Memory B cell (primary cell): ENCODE measurements at places on chromosomes 16 and 17.

- DNase-seq = no peak
These were observed 54.1 kb downstream of the SMURF2 start for GRCh38 chr17:64607862-64608565.

GRCh38 chr16:57609541-57610401 lies 18.7 kb upstream of the ADGRG1 start:
- DNase-seq = peak; percentile 31

DNA sequence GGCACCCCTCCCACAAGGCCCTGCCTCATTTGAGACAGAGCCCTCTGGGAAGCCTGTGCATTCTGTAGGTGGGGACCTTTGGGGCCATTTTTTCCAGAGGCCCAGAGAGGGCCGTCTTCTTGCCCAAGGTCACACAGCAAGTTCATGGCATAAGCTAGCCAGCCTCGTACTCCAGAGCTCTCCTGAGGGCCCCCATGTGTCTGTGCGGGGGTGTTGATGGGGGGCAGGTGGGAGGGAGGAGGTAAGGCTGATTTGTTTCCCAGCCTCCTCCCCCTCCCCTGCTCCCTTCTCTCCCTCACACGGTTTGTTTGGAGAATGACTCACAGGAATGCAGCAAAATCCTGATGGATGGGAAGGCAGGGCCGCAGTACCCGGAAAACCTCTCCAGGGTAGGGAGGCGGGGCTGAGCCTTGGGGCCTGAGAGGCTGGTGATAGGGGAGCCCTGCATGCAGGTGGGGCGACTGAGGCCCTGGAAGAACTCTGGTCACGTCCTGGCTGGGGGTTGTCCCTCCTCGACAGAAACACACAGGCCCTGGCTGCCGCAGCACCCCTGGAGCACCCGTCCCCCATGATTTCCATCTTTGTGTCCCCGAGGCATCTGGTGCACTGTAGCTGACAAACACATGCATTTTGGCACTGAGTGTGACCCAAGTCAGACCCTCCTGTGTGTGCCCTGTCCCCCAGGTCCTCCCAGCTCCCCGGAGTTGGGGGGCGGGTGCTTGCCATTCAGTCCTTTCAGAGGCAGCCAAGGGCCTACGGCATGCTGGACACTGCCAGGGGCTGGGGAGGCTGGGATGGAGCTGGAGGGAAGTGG lies 29.7 kb downstream of the RAI1 start:
- DNase-seq = no peak

DNA sequence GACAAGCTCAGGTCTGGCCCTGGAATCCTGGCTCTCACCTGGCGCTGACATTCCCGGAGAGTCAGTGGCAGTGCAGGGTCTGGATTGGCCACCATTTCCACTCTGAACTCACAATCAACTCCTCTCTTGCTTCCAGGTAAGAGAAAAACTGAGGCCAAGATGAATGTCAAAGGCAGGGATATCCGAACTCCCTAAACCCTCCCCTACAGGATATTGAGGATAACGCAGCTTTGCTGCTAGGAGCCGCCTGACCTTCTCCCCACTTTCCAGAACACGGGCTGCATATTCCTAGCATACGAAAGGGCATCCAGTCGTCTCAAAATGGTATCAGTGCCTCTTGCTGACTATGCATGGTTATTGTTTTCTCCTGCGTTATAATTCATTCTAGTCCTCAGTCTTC lies 473.4 kb downstream of the SOX9 start:
- no peak for DNase-seq

- DNase-seq = no peak
These were observed 118.1 kb downstream of the ENGASE start for GRCh38 chr17:79192503-79193351.

DNA sequence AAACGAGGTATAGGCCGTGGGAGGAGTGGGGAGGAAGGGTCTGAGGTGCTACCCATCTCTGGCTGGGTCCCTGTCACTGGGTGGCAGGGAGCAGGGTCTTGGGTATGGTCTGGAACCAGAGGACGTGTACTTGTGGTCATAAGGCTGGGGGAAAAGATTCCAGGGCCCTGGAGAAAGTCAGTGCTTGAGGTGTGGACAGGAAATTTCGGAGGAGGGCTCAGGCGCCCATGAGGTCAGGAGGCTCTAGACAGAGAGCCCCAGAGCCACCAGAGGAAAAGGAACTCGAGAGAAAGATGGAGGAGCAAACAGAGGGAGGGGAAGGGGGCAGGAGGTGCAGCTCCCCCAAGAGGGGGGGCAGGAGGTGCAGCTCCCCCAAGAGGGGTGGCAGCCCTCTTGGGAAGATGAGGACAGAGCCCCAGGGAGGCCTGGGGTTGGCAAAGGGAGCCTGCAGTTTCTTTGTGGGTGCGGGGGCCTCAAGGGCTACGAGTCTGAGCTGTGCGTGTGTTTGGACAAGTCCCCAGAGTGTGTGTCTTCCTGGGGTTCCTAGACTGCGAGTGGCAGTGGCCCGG lies 683 bp upstream of the SLC7A6 start:
- DNase-seq = no peak

- DNase-seq = no peak
These were observed 73.5 kb downstream of the GTF3C1 start for GRCh38 chr16:27476240-27476639.

DNA sequence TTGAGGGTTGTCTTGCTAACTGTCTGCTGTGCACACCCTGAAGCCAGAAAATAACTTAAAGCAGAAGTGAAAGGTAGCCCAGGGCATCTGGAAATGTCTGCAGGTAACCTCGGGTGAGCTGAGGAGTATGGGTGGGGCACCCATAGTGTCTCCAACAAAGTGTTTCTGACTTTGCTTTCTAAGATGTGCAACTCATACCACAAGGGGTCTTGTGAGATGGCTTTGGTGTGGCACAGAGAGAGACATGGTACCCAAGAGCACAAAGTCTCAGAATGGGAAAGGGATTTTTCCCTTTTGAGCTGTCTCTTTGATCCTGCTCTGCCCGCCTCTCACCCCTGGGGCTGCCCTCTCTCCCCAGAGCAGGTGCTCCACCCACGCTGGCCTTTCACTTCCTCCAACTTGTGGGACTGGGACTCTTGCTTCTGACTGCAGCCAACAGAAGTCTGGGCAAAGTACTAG lies 6.9 kb downstream of the CHD9 start:
- DNase-seq = peak; percentile 55

GRCh38 chr17:15247891-15248529 lies 17.1 kb downstream of the PMP22 start:
- DNase-seq = no peak

DNA sequence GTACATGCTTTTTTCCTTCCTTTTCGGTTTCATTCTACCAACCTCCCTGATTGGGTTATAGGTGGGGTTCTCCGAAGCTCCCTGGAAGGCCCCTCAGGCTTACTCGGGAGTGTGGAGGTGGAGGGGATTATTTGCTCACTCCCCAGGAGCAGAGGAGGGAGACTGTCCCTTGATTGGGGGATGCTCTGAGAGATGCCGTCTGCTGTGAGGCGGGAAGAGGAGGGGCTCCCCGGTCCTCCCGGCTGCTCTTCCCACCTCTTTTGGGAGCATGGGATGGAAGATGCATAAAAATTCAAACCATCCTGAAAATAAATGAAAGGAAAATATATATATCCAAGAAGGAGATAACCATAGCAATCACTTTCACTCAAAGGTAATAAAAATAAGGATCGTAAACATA lies 16.1 kb upstream of the RPTOR start:
- DNase-seq = no peak

GRCh38 chr16:27365142-27366089 lies 36.6 kb upstream of the IL21R start:
- DNase-seq = no peak

DNA sequence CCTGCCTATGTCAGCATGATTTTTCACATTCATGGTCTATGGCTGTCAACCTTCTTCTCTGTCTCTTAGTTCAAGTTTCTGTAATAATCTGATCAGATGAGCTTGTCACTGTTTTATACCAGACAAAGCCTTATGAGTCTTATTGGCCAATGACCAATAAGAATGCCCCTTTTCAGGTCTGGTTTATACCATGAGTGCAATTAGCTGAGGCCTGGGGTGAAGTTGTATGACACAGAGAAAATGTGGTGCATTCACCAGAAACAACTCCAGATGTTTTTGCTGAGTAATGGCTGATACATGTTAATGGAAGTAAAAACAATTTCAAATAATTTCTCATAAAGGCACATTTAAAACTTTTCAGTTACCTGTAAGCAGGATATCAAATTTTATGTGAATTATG lies 218.6 kb upstream of the CDH8 start:
- DNase-seq = no peak

GRCh38 chr17:54009502-54009901 lies 186.8 kb downstream of the KIF2B start:
- DNase-seq = no peak

DNA sequence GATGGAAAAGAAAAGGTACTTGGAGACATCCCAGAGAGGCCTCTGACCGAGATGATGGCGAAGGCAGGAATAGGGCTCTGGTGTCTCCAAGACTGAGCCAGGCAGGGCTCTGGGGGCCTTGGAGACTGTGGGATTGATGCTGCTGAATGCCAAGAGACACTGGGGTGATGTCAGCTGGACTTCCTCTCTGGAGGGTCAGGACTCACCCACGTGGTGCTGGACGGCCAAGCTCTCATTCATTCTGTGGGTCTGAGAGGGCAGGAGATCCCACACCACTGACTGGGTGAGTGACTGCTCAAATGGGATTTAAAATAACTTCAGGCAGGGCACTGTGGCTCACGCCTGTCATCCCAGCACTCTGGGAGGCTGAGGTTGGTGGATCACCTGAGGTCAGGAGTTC lies 64.8 kb downstream of the NT5M start:
- no peak for DNase-seq

DNA sequence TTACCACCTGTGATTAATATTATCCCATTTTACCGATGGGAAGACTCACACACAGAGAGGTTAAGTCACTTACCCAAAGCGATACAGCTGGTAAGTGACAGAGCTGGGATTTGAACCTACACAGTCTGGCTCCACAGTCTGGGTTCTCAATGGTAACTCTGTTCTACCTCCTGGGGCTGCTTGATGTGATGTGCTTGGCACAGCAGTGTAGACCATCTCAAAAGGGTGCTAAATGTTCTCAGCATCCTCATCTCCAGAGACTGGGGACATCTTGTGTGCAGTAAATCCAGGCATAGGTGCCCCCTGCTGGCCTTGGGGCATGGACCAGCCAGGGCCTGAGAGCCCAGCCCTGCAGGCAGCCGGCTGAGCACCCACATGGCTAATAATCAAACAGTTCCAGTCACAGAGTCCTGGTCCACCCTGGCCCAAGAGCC lies 15.4 kb upstream of the KATNB1 start:
- DNase-seq = no peak

DNA sequence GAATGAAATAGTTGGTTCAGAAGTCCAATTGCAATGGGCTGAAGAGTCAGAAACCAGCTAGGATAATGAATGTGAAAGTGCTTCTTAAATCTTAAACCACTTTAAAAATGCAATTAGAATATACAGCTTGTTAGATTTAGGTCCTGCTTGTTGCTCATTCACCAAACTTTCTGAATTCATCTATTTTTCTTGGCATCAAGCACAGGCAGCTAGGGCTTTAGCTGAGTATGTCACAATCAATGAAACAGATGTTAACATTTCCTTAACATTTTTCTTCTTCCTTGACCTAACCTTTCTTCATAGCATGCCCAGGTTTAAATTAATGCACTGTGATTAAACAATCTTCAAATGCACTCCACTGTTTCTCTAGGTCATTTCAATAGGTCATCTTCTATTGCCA lies 14.4 kb downstream of the KIF2B start:
- DNase-seq = no peak

DNA sequence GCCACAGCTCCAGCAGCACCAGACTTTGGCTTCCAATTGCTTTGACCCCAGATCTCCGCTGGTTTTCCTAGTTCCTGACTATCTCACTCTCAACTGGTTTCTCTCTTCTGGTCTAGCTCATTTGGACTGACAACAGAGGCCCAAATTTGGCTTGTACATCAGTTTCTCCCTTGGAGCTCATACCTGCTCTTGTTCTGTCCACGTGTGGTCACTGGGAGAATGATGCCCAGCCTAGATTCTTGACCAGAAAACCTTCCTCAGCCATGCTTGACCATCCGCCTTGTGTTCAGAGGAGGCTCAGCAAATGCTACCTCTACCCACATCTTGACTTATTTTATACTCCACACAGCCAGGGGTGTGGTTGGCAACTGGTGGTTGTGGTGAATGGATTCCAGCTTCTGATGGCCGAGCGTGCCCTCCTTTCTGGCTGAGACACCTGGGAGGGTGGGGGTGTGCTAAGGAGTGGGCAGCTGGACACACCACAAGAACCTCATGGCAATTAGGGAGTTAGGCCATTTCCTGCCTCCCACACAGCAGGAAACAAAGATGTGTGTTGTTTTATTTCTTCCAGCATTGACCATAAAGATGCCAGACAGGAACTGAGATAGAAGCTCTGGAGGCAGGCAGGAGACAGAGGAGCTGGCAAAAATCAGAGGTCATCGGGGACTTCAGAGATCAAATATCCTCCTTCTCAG lies 93.8 kb upstream of the FAM20A start:
- DNase-seq = no peak

- no peak for DNase-seq
These were observed 44.2 kb downstream of the WDR45B start for GRCh38 chr17:82603981-82604448.

- DNase-seq = no peak
These were observed 2.0 kb downstream of the PITPNM3 start for GRCh38 chr17:6554342-6554741.

- peak; percentile 34 for DNase-seq
These were observed 396 bp downstream of the NFE2L1 start for GRCh38 chr17:48048384-48049126.

DNA sequence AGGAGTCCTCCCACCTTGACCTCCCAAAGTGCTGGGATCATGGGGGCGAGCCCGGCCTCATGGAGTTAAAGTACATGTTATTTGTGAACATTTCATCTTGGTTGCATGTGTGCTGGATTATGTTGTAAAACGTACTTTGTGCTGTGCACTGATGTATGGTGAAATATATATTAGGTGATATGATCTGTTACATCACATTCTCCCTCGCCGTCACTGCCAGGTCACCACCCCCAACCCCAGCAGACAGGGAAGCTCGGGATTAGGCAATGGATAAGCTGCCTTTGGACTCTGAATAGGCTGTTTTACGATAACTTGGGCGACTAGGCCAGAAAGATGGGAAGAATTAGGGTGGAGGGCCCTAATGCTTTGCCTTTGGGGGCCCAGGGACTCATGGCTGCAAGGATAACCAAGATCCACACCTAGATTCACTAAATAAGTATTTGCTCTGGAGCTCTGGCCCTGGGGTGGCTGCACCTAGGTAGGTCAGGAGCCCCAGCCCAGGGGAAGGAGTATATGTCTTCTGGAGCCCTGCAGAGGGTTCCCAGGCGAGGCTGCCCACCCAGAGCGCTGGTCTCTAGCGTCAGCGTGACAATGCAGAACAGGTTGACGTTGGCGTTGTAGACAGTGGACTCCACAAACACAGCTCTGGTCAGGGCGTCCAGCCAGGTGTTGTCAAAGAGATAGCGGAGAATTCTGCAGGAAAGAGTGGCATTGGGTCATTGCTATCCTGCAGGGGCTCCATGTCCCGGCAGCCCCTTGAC lies 27.1 kb upstream of the GCSH start:
- no peak for DNase-seq

- no peak for DNase-seq
These were observed 13.6 kb downstream of the CDC42EP4 start for GRCh38 chr17:73297934-73298861.

GRCh38 chr17:17051380-17051779 lies 9.1 kb downstream of the MPRIP start:
- no peak for DNase-seq
